Sigmoid colon (tissue), 7 donors: ENCODE measurements at places on chromosomes 2 and 18. TPM values are rescaled to one million over a fixed set of nuclear protein-coding genes. Genes with fewer than 3 reads are reported as not detected.
A peak's percentile ranks its signal among the peaks of the same experiment; 100 is the strongest.

GRCh38 chr2:129711816-129712675 lies 267.4 kb upstream of the RAB6C start:
- DNase-seq, result no peak

- DNase-seq, result no peak
Measured at GRCh38 chr2:224885836-224886547, 156.3 kb downstream of the DOCK10 start.

- no peak for DNase-seq
Measured at GRCh38 chr18:74500372-74500771, 4.2 kb downstream of the CNDP2 start.

- DNase-seq, result peak; percentile 17
Measured at GRCh38 chr2:119477113-119477505, 45.5 kb downstream of the TMEM37 start.

DNA sequence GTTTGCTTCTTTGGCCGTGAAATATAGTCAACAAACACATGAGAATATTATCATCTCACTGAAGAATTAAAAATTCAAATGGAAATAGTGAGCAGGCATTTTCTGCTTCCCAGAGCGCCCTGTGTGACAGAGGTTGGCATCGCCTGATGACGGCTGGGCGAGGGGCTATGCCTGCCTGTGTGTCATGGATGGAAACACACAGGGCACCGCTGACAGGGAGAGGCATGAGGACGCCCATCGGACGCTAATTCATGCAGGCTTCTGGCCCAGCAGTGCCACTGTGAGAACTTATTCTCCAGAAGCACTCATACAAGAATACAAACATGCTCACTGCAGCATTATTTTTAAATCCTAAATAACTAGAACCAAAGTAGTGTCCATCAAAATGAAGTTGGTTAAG lies 61.4 kb upstream of the OTOS start:
- peak; percentile 28 for DNase-seq

DNA sequence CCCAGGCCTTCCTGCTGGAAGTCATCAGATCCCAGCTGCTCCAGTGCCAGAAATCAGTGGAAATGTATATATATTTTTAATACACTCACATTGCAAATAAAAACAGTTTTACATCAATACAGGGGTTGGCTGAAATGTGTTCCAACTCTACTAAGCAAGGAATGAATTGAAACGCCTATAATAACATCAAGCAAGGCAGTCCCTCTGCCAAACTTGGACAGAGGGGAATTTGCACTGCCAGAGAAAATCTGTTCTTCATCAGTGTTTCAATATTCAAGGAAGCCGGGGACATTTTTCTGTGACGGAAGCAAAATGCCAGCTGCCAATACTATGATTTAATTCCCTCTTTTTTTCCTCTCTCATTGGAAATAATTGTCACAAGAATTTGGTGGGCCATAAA lies 335.3 kb downstream of the TNS1 start:
- DNase-seq, result no peak

DNA sequence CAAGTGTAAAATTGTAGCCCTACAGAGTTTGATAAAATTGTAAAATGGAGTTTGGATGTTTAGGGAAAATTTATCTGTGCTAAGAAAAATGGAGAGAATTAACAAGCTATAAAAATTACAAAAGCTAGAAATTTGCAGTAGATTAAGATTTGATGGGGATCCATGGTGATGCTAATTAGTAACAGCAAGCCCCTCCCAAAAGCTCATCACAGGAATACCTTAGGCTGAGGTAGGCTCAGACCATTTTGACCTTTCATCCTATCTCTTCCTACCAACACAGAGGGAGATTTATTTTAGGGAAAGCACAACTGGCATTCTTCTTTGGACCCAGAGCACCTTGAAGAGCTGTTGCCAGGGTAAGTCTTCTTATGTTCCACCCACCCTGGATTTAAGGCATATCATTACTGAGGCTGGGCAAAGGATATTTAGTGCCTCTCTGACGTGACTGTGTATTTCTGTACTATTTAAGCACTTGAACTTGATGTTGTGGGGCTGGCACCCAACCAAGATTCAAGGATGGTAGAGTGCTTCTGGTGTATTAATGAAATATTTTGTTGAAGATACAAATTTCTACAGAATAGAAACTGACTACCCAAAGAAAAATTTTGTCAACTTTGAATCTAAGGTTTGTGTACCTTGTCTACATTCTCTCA lies 70.8 kb upstream of the SLC39A10 start:
- DNase-seq, result no peak

The SMAD4 gene
- 25.5 TPM for polyA plus RNA-seq

The NOL4 gene
- 0.17 TPM for polyA plus RNA-seq

The FOXD4L1 gene
- polyA plus RNA-seq, result not detected

The FBXO41 gene
- polyA plus RNA-seq, result under 0.01 TPM

The HJURP gene
- polyA plus RNA-seq, result 1.2 TPM
